Activated naive CD8-positive, alpha-beta T cell treated with anti-CD3 and anti-CD28 coated beads, Interleukin-2, amount 10 ng/mL, durations not matched to agents 7 days and 5 days (primary cell): ENCODE measurements at places on chromosomes 3 and 15. TPM values are rescaled to one million over a fixed set of nuclear protein-coding genes. Genes with fewer than 3 reads are reported as not detected.

DNA sequence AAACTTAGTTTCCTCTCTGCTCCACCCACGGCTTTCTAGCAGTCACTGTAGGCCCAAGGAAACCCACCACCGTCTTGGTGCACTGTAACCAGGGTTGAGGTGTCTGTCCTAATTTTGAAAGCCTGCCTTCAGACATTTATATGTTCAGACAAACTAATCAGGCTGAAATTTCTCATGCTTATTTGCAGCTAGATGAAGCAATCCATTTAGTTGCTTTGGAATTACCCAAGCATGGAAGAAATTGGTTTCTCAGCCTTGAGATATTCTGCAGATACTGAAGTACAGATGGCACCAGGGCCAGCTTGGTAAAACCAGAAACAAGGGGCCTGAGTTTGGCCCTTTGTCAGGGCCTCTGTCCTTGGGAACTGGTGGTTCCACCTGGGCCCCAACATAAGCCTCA, 105.4 kb downstream of the CACNA1D start:
- no peak for DNase-seq

- no peak for DNase-seq
These were observed 4.4 kb downstream of the ZBTB38 start for GRCh38 chr3:141372656-141373055.

- DNase-seq, result peak; percentile 48
These were observed at the start of gene FSTL1 for GRCh38 chr3:120450600-120451271. Gene FSTL1 (minus strand): TSS chr3:120450992. CDS start chr3:120450746, 246 bp downstream.

GRCh38 chr15:55601374-55601773, 13.2 kb upstream of the PYGO1 start:
- DNase-seq, result no peak

- no peak for DNase-seq
These were observed 6.0 kb downstream of the SENP8 start for GRCh38 chr15:72124218-72124617.

DNA sequence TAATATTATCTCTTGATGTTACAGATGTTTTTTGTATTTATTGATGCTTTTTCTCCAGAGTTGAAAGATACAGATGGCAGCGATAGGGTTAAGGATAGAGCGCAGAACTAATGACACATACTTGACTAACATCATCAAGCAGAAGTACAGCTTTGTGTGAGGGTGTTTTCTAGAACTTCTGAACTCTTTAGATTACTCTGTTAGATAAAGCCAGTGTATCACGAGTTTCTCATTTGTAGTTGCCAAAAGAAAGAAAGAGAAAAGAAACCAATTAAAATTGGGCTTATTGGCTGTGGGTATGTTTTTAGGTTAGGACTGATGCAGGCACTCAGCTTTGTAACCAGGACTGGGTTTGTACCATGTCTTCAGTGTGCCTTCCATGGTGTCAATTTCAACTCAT, 6.6 kb upstream of the GPR171 start:
- no peak for DNase-seq

- DNase-seq, result no peak
These were observed 30.4 kb upstream of the SYNM start for GRCh38 chr15:99074446-99074845.

DNA sequence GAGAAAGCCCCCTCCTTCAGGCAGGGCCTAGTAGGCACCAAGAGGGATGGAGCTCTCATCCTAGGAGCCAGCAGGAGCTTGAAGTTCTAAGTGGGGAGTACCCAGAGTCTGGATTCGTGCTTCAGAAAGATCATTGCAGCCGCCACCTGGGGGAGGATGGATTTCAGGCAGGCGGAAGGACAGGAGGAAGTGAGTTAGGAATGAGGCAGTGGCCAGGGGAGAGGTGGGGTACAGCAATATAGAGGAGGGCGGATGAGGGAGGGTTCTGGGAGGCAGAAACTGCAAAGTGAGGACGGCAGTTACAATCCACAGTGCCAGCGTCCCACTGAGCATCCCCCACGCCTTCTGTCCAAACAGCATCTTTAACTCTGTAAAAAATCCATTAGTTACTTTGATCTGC, 65.2 kb upstream of the LINGO1 start:
- no peak for DNase-seq

GRCh38 chr3:55197021-55197420, 269.2 kb upstream of the LRTM1 start:
- no peak for DNase-seq

DNA sequence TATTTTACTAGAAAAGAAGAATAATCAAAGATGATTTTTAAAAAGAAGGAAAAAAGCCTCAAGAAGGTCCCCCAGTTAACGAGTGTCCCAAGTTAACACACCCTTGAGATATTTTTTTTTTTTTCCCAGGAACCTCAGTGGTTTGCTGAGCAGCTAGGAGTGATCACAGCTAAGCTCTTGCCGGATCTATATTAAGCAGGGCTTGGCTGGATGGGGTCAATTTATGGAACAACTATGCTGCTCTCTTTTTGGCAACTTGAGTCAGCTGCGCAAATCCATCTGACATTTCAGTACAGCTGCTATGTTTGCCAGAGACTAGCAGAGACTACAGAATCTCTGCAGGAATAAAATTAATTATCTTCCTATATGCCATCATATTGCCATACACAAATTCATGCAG, at the start of gene LMOD3:
Gene LMOD3 (minus strand): TSS at position 193 of the 400 bp plus-strand sequence. CDS start 209 bp downstream, outside the sequence.
- no peak for DNase-seq

DNA sequence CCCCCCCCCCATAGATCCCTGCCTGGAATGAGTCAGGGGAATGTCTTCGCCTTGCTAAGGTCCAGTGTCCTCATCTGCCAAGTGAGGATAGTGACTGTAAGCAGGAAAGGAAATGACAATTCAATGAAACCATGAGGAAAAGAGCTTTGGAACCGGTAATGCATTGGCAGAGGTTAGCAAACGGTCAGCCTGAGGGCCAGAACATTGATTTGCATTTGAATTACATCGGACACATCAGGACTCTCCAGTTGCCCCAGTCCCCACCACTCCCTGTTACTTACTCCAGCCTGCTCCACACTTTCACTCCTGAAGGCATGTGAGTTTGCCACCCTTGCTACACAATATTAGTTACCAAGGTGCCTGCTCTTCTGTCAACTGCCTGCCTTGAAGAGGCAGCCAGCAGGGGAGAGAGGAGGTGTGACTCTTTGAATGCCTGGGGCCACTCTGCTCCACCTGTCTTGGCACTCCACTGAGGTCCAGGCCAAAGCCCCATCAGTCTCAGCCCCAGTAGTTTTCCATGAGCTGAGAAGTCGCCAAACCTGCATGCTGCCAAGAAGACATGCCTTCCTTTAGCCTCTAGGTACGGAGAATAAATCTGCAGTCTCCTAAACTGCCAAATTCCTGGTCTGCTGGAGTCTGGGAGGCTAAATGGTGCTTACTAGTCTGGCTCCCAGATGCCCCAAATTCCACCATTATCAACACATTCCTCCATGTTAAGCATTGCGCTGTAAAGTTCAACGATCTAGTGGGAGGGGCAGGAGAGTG, 191.7 kb upstream of the TLE3 start:
- DNase-seq, result no peak

GRCh38 chr15:68794863-68795262, 25.8 kb downstream of the ANP32A start:
- DNase-seq, result no peak

DNA sequence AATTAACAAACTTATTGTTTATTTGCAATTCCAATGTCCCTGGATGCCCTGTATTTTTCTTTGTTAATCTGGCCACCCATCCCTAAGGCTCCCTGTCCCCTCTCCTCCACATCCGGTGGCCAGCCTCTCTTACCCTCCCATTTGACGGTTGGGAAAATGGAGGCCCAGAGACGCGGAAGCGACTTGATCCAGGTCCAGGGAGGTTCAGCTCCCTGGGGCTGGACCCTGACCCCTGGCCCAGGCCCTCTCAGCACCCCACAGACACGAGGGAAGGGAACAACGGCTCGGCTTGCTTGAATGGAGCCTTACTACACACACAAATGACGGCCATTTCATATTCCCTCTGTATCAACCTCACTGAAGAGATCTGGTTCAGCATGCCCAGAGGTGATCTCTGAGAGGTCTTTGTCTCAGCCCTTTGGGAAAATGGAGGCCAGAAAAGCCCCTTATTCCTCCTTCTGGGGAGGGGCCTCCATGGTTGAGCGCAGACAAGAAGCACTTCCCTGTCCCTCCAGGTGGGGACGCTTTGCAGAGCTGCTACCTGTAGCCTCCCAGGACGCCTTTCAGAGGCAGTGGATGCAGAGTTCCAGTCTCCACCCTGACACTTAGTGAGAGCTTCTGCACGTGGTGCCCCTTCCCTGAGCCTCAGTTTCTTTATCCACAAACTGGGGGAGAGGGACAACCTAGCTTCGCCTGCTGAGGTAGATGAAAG, 82.1 kb downstream of the ATP2B2 start:
- DNase-seq, result no peak

DNA sequence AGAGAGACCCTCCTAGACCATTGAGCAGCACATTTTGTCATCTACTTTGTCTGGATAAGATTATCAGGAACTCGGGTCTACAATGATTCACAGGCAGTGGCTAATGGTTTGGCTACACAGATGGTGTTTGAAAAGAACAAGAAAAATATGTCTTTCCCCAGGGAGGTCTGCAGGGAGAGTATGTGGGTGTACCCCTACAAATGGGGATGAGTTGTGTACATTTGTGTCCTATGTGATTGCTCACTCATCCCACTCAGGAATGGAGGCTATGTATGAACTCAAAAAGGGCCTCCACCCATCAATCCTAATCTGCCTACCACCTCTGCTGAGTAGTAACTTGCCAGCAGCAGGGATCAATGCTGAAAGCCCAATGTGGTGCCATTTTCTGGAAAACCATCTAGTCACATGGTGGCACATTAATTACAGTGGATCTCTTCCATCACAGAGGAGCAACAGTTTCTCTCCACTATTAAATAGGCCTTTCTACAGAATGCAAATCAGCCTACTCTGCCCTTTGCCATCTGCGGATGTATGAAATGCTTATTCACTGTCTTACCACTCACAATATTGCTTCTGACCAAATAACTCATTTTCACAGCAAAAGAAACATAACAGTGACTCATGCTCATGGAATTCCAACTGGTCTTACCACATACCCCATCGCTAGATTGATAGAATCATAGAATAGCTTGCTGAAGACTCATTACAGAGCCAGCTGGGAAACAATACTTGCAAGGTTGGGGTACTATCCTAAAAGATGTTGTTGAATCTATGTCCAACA, 48.3 kb upstream of the TRIM42 start:
- DNase-seq, result no peak

GRCh38 chr15:66985653-66986052, 79.7 kb upstream of the SMAD3 start:
- DNase-seq, result no peak

DNA sequence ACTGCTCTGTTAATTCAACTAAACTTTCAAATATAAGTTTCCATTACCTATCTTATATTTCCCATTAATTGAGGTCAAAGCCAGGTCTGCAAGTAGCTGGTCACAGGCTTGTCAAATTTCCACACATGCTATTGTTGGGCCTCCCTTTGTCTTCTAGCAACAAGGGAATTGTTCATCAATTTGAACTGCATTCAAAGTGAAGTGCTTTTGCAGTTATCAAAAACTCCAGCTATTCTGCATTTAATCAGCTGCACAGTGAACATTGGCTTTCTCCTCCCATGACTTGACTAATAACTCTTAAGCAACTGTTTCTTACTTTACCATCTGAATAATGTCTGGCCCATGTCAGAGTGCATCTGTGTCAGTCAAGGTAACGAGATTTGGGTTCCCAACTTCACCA, 198.4 kb downstream of the KCNH8 start:
- no peak for DNase-seq

DNA sequence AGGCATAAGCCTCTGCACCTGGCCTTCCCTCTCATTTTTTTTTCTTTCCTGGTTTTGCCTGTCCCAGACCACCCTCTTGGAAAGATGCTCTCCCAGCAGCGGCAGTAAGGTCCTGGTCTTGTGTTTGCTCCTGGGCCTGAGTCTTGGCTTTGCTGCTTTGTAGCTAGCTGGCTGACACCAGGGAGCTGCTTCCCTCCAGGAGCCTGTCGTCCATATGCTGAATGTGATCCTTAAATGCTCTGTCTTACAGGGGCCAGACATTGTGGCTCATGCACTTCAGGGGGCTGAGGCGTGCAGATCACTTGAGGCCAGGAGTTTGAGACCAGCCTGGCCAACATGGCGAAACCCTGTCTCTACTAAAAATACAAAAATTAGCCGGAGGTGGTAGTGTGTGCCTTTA, 17.2 kb downstream of the FLNB start:
- DNase-seq, result no peak

- DNase-seq, result no peak
These were observed 10.2 kb downstream of the PPARG start for GRCh38 chr3:12299026-12299425.

- no peak for DNase-seq
These were observed 139.2 kb downstream of the UBE2E2 start for GRCh38 chr3:23342343-23342742.

- DNase-seq, result no peak
These were observed 39.7 kb upstream of the ESYT3 start for GRCh38 chr3:138394686-138395085.

GRCh38 chr15:34241376-34242330, 16.8 kb downstream of the EMC4 start:
- no peak for DNase-seq

DNA sequence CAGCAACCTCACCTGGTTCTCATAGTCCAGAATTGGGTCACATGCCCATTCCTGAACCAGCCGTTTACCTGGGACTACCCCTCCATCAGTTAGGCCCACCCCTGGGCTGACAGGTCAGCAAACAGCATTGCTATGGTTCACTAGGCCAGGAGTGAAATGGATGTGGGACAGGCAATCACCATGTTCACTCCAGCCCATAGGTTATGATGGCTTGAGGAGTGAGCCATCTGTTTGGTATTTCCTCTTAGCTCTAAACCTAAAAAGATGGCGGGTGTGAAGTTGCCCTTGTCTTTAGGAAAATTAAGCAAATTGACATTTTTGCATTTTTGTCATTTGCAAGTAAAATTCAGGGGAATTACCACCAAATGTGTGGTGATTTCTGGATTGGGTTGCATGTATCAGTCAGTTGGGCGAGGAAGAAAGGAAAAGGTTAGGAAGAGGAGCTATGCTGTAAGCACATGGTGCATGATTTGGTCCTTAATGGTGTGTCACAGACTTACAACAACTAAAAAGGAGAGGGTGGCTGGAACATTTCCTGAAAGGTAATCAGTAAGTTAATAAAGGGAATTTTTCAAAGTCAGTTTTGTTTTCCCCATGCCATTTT, 17.2 kb downstream of the NXPE3 start:
- no peak for DNase-seq

DNA sequence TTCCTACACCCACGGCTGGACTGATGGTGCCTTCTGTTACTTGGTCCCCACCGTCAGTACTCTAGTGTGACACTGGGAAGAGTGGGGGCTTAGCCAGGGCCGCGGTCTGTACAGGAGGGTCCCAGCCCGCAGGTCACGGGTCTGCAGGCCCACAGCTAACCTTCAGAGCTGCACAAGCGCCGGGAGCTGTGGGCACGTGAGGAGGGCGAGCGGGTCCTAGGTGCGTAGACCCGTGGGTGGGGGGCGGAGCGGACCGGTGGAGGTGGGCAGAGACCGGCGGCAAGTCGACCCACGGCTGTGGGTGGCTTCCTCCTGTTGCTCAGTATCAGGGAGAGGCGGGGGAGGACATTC, 1.2 kb downstream of the TNFAIP8L3 start:
- no peak for DNase-seq

- DNase-seq, result no peak
These were observed 507.4 kb downstream of the FGF12 start for GRCh38 chr3:192219926-192220325.

- no peak for DNase-seq
These were observed 29.4 kb downstream of the ABCC5 start for GRCh38 chr3:183988216-183988790.

GMNC gene
- not detected for total RNA-seq

GRK7 gene
- not detected for total RNA-seq

SLC38A3 gene
- total RNA-seq, result not detected

CPB1 gene
- not detected for total RNA-seq

CILP gene
- 0.17 TPM for total RNA-seq

SEMA6D gene
- total RNA-seq, result not detected

FBLN2 gene
- total RNA-seq, result 2.7 TPM

TFRC gene
- 168 TPM for total RNA-seq

GPR176 gene
- 0.09 TPM for total RNA-seq
